Neural progenitor cell (in vitro differentiated cells): ENCODE measurements at places on chromosomes 3 and 15.
A peak's percentile ranks its signal among the peaks of the same experiment; 100 is the strongest.

GRCh38 chr15:99268431-99268830, 17.1 kb downstream of the LRRC28 start:
- DNase-seq, result no peak

- DNase-seq, result peak; percentile 61
Measured at GRCh38 chr15:32730677-32731654, 13.2 kb downstream of the GREM1 start.

DNA sequence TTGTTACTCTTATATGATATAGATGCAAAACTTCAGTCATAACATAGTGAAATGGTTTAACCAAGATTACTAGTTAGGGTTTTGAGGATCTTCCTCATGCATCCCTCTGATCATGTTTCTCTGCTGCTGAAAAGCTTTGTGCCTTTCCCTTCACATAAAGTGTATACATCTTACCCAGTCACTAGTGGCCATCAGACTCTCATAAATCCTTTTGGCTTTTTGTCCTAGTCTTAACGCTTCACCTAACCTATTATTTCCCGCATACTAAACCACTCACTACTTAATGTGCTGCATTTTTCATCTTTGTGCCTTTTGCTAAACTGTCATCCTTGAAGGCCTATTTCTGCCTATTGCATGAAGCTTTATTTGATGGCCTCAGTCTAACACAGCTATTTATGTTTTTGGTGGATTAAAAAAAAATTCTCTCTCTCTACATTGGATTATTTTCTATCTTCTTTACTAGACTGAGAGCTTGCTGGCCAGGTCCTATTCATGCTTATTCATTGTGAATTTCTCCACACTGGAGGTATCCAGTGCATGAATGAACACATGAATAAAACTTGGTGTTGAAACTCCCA, 717.6 kb upstream of the GOLIM4 start:
- peak; percentile 67 for DNase-seq

GRCh38 chr3:17154941-17155340, 270.2 kb downstream of the PLCL2 start:
- no peak for DNase-seq

DNA sequence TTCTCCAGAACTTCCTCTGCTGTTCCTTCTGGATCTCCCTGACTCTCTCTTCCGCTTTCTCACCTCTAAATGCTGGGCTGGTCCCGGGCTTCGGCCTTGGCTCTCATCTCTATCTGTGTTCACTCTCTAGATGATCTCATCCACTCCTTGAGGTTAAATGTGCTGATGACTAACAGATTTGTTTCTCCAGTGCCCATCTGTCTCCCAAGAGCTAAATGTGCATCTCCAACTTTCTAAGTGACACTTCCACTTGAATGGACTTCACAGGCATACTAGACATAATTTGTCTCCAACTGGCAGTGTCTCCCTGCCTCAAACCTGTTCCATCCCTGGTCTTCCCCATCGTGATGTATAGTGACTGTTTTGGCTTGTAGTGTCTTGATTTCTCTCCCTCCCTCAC, 95.3 kb downstream of the ITPR1 start:
- no peak for DNase-seq

DNA sequence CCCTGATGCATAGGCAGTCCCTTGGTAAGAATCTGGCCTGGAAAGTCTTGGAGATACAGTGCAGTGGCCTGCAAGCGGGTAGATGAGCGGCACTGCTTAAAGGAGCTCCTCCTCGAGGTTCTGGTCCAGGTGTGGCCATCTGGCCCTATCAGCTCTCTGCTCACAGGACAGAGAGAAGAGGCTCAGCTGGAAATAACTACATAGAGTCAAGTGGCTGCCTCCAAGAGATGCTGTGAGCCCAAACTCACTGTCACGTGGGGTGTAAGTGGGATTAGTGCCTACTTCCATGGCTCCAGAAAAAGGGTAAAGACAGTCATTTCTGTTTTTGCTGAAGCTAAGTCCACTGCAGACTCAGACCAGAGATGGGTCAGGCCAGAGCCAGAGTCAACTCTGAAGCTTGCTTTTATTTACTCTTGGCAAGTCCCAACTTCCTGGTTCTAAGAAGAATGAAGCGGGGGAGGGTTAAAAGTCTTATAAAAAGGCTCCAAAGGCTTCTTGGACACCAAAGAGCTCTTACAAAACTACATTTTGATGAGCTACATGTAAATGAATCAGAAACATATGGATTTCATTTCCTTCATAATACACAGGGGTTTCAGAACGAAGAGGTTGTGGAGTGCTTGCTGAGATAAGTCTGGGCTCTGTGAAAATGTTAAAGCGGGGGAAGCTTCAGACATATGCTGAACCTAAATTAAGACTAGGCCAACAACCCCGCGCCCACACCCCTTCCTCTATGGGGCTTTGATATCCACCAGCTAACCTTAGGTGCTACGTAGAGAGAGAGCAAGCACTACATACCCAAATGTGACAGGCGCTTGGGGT, 77.1 kb downstream of the PDZRN3 start:
- no peak for DNase-seq

- no peak for DNase-seq
Measured at GRCh38 chr15:52523647-52524046, 5.0 kb downstream of the MYO5A start.

- DNase-seq, result no peak
Measured at GRCh38 chr3:14921811-14922705, 25.3 kb upstream of the NR2C2 start.

DNA sequence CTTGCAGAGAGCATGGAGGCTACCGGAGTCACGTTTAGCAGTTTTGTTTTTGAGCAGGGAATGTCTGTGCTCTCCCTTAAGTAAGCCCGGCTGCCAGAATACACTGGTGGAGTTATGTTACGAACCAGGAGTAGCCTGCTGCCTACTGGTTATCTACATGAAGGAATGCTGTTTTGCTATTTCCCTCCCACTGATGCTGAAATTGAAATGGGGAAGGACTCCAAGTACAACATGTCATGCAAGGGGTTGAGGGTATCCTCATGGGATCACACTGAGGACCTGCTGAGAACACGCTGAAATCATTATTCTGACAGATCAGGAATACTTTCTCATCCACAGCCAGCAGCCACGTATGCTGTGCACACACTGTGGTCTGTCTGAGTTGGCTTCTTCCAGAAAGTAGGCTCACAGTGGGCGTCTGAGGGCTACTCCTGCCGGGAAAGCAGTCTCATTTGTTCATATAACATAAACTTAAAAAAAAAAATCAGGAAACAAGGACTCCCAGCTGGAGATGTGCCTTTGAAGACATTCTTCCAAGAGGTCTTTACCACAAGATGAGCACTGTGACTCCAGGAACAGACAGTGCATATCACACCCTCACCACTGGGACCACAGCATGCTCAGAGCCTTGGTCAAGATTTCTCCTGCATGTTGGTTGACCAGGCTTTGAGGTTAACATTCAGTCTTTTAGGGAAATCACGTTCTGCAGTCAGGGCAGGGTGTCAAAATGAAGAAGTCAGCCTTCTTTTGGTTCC, 300.4 kb upstream of the RASGRP1 start:
- no peak for DNase-seq

DNA sequence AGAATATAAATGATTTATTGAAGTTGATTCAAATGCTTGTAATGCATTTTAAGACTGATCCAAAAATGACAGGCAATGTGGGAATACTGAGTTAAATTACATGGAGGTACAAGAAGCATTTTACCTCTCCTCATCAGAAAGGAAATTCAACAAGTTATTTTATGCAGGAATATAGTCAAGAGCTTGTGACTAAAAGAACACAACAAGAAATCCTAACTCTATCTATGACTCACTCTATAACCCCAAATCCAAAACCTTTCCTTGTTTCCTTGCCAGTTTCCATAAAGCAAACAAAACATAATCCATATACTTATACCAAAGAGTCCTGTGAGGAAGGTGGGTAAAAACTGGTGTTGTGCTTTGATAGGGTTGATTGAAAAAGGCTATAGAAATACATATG, 30.8 kb downstream of the SIN3A start:
- DNase-seq, result no peak

DNA sequence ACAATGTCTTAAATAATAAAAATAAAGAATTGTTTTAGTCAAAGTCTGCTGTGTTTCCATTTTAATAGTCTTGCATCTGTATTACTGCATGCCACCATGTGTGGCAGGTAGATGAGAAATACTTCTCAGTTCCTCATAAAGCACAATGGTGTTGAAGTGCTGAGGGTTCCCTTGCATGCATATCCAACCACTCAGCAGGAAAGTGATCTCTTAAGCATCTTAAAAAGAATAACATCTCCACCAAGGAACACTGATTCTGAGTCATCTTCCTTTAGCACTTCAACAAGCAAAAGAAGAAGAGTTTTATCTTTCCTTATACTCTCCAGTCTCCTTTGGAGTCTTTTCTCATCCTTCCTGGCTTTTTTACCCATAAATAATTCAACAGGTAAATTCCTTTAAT, 602.0 kb downstream of the TBL1XR1 start:
- DNase-seq, result no peak

DNA sequence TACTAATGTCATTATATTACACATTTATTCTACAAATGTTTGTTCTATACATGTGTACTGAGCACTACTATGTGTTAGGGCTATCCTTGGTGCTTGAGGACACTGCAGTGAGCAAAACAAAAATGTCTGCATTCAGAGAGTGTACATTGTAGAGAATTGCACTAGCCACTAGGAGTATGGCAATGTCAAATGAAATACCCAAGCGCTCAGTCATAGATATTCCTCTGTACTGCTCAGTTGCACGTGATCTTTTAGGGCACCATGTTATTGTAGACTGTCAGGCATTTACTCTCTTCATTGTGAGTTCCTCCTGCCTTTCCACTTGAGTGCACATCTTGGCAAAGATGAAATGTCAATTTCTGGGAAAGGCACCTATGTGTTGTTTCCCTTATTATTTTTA, 36.8 kb downstream of the FNDC3B start:
- no peak for DNase-seq

- DNase-seq, result no peak
Measured at GRCh38 chr3:51382076-51382745, 2.9 kb upstream of the MANF start.

- DNase-seq, result peak; percentile 50
Measured at GRCh38 chr3:57756528-57757401, 656 bp downstream of the SLMAP start.

- peak; percentile 12 for DNase-seq
Measured at GRCh38 chr3:15778332-15778858, 19.4 kb downstream of the ANKRD28 start.

DNA sequence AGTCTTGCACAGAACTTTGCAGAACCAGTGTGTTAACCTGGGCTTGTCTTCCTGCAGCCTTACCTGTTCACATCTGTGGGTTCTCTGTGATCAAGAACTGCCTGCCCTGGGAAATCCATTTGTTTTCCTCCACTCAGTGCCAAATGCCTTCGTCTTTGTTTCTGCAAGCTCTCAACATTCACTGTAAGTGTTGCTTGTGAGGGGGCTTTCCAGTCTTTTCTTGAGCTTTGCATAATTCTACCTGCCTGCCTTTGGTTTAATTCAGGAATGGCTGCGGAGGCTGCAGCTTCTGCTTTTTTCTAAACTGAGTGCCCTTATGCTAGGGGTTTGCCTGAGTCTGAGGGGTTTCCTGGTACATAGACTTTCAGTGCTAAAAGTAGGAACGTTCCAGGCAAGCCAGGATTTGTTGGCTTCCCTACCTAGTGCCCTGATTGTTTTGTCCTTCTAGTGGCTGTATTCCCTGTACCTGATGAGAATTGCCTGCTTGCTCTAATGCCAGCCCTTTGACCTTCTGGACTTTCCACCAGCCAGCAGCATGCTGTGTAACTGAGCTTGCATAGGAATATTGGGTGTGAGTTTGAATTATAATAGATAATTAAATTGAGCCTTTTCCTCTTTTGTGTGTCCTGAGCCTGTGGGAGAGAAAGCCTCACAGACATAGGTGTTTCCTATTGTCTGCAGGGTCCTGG, 96.6 kb upstream of the CLSTN2 start:
- DNase-seq, result peak; percentile 3

DNA sequence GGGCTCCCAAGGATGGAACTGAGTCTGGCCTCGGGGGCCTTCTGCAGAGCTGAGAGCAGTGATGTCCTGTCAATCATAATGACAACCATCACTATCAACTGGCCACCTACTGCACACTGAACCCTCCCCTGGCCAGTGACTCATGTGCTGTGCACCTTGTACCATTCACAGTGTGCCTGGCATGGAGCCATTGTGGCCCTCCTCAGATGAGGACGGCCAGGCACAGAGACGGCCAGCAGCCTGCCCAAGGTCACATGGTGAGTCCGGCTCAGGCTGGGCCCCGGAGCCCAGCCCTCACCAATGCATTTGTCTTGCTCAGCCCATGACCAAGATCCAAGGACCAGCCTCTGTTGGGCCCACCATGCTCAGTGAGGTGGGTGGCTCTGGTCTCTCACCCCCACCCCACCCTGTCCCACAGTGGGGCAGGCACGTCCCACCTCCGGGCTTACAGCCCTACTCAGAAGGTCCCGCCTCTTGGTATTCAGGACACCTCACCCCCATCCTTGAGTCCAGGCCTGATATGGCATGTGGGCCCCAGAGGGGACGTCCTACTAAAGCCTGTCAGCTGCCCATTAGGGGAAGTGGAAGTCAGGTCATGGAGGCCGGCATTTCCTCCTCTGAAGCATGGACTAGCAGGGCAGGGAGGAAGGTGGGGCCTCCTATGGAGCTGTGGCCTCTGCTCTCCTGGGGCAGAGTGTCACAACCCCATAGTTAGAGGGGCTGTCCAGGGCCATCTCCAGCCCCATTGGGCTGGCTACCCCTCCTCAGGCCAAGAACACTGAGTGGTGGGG, 35.9 kb upstream of the TMEM115 start:
- no peak for DNase-seq

DNA sequence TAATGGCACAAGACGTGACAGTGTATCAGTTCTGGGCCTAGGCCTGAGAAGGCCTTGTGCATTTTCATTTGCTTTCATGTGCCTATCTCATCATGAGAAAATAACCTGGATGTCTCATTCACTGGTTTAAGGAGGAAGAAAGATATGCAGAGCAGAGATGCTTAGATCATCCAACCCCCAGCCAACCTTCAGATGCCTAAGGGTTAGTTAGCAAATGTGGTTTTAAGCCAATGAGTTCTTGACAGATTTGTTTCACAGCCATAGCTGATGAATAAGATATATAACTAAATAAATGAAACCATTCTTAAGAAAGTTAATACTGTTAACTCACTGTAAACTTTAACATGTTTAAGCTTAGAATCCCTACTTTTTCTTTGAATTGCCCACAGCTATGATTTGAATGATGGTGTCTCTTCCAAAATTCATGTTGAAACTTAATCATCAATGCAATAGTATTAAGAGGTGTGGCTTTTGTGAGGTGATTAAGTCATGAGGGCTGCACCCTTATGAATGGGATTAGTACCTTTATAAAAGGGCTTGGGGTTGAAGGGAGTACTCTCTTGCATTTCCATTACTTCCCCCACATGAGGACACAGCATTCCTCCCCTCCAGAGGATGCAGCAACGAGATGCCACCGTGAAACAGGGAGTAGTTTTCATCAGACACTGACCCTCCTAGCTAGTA, 324.6 kb upstream of the TBC1D5 start:
- DNase-seq, result no peak

DNA sequence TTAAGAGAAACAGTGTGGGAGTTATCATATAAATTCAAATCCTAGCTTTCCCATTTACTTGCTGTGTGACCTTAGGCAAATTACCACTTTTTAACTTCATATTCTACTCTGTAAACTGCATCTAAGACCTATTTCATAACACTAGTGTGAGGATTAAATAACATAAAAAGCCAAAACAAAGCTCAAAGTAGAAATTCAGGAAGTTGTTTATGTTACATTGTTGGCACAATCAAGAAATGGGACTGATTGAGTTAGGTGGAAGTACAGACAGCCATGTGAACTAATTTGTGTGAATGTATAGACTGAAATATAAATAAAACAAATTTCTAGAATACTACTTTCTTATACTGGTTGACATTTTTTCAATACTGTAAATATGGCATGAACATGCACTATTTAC, 131.7 kb downstream of the STAG1 start:
- DNase-seq, result no peak

GRCh38 chr3:85790445-85791030, 831.7 kb downstream of the CADM2 start:
- DNase-seq, result peak; percentile 1
